Activated naive CD4-positive, alpha-beta T cell (primary cell): ENCODE measurements at places on chromosomes 1 and 21.

DNA sequence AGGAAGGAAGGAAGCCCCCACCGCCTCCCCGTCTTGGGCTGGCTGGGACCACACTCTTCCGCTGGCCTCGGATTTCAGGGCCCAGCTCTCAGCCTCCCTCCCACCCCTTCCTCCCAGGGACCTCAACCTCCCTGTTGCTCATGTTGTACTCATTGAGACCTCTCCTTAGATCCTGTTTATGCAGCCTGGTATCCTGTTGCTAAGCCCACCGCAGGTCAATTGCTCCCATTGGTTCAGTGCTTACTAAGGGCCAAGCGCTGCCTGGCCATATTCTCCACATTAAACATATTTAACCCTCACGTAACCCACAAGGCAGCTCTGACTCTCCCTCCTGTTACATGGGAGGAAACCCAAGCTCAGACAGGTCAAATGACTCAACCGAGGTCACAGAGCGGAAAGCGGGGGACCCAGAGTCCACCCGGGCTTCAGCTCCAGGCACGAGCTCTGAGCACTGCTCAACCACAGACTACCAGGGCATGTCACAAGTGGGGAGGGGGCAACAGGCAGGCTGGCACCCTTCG is 23.2 kb upstream of the H6PD start:
- no peak for DNase-seq

DNA sequence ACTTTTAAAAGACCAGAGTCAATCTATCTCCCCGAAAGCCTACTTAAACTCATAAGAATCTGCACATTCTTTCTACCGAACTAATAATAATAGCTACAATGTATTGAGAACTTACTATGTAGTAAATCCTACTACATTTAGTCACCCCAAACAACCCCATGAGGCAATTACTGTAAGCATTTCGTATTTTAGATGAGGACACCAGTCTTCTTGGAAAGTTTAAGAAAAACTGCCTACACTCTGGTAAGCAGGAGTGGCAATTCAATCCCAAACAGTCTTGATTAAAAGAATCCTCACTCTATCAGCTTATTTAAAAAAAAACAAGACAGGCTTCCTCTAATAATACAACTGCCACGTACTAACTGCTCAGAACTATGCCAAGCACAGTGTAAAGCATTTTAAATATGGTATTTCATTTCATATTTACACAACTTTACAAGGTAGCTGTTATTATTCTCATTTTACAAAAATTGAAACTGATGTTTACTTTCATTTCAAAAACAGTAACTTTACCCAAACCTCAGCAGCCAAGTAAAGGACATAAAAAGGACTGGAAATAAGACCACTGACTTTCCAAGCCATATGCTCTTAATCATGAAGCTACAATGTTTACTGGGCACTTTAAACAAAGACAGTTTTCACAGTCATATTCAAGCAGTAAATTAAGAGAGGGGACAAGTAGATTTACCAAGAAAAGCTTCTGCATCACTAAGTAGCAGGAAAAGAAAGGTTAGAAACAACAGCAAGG is 13.9 kb downstream of the ARID4B start:
- no peak for DNase-seq

- no peak for DNase-seq
Measured at GRCh38 chr1:198498881-198499280, 41.6 kb downstream of the ATP6V1G3 start.

DNA sequence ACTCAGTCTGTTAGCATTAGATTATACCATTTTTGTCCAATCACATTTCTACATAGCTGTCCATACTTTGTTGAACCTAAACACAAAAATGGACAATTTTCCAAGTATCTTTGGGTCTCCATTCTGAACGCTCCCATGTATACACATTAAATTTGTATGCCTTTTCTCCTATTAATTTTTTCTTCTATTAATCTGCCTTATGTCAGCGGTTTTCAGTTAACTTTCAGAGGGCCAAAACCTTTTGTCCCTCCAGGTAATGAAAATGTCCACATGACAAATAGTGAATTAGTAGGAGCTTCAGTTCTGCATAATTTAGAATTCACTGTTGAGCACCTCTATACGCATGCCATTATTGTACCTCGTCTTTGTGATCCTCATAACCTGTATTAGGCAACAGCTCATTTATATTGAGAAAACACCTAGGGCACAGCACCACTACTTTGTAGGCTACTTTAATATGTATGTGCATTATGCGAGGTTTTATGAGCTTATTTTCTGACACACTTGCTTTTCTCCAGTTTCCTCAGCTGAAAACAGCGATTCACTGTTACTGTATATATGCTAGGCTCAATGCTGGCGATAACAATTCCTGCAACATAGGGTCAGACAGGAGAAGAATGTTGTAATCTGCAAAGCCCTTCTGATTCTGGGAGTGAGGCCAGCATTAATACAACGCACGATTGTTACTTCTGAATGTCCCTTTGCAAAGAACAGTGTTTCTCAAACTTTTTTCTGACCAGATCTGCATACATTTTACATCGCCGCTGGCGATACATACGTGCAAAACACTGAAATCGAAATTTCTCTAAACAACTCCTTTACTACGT is 1.1 kb upstream of the ABCD3 start:
- no peak for DNase-seq

DNA sequence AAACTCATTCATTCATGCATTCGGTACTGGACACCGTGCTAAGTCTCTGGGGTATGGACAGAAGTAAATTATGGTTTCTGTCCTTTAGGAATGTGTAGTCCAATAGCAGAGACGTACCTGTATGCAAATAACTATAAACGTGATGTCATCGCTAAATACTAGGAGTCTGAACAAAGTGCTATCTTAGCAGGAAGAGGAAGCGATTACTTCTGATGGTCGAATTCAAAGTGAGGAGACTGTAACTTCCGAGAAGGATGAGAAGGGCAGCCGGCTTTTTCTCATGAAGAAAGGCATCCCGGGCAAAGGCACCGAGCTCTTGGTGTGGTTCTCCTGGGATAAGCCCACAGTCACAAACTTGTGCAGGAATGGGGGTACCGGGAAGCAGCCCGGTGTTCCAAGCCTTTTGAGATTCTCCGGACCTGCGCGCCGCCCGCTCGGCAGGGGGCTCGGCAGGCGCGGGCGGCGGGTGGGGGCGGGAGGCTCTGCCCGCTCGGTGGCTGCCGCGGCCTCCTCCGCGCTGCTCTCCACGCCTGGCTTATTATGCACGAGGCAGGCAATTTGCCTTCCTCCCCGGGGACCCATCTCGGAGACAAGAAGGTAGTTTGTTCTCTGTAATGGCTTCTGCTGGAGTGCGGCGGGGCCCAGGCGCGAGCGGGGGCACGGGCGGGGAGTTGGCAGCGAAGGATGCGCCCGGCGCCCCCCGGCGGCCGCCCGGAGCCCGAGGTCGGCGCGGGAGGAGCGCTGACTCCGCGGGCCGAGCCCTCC is 67.5 kb upstream of the CD1D start:
- no peak for DNase-seq

- no peak for DNase-seq
Measured at GRCh38 chr1:205604825-205605505, 26.8 kb downstream of the ELK4 start.

GRCh38 chr1:59150577-59151386 is 146.1 kb upstream of the FGGY start:
- no peak for DNase-seq
